ENCODE measurements at places on chromosomes 2 and 18.

GRCh38 chr2:107281637-107282036 is 395.7 kb upstream of the ST6GAL2 start:
- no peak for DNase-seq

GRCh38 chr2:15127301-15127700 is 433.8 kb downstream of the NBAS start:
- DNase-seq: no peak

DNA sequence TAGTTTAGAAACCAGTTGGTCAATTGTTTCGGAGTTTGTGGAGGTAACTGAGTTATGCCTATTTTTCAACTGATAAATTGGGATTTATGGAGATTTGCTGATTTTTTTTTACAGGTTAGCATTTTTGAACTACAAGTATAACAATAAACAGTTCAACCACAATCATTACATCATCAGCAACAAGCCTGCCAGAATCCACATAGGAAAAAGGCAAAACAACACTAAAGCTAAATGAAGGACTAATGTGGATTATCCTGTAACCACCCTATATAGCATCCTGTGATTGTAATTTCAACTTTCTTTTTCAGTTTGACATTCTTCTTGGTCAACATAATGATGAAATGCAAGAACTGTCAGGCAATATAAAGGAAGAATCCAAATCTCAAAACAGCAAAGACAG is 76.5 kb downstream of the CCDC102B start:
- DNase-seq: no peak

GRCh38 chr2:19648583-19648982 is 253.2 kb downstream of the TTC32 start:
- DNase-seq: no peak

GRCh38 chr2:51387235-51387634 is 355.3 kb upstream of the NRXN1 start:
- DNase-seq: no peak

DNA sequence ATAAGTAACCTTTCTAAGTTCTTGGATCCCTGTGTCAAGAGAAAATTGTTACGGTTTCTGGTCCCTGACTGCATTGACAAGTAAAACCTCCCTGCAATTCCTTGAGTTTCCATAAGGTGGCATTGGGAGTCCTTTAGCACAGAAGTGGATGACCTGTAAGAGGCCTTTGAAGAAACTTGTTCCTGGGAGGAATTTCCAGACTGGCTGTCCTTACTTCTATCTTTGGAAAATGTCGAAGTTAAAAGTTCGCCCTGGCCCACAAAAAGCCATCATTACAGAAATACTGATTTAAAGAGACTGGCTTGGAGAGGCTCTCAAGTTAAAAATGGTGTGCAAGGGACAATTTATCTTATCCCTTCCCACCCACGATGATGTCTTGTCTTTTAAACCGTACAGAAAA is 218.4 kb downstream of the CDH20 start:
- no peak for DNase-seq

DNA sequence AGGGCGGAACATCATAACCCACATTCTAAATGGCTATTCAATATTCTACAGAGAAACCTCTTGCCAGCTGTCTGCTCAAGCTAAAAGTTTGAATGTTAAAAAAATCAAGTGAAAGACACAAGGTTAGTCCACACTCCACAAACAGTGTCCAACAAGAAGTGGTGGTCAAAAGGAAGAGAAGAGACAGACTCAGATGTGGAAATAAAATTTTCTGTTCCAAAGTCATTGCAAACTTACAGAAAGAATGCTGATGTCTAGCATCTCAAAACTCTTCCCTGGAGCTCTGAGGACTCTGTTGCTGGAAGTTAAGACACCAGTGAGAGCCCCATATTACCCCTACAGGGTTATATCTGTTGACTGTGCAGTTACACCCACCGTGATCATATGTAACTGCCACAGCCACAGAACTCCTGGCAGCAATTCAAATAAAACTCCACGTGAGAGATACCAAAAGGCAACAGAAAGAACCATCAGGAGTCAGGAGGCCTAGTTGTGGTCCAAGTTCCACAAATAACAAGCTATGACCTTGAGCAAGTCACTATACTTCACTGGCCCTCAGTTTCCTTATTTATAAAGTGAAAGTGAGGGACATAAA is 60.9 kb downstream of the AAK1 start:
- no peak for DNase-seq

GRCh38 chr18:995629-996028 is 91.0 kb downstream of the ADCYAP1 start:
- no peak for DNase-seq

DNA sequence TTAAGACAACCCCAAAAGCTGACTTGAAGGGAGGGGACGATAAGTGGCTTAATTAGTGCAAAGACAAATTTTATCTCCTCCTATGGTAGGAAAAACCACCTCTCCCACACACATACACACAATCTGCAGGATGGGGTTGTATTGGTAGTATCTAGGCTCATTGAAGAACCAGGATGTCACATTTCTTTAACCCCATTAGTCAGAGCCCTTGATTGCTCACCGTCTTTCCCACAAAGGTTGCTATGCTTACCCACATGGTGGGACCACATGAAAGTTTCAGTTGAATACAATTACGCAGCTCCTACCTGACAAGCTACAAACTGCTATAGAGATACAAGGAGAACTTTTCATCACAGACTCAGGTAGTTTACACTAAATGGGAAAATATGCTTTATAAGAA is 765.0 kb upstream of the CELF4 start:
- no peak for DNase-seq

- DNase-seq: no peak
Measured at GRCh38 chr18:44786688-44787087, 106.0 kb downstream of the SETBP1 start.

- no peak for DNase-seq
Measured at GRCh38 chr18:11512096-11513025, 97.0 kb upstream of the SLC35G4 start.

- no peak for DNase-seq
Measured at GRCh38 chr2:18980104-18980785, 378.2 kb downstream of the OSR1 start.

DNA sequence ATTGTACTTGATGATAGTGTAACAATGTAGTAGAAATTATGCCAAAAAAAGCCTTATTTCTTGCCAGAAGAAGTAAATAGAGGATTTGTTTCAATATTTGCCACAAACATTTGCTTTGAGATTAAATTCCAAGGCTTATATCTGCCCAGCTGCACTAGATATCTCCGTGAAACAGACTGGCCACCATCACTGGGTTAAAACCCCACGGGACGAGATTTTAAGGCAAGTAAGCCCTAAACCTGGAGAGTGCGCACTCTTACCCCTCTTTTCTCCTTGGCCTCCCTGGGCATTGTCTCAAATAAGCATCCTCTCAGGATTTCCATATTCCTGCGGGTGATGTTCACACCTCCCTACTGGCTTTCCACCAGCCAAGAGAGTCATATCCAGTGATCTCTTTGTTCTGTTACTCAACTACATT is 334.4 kb downstream of the AGPS start:
- DNase-seq: no peak

DNA sequence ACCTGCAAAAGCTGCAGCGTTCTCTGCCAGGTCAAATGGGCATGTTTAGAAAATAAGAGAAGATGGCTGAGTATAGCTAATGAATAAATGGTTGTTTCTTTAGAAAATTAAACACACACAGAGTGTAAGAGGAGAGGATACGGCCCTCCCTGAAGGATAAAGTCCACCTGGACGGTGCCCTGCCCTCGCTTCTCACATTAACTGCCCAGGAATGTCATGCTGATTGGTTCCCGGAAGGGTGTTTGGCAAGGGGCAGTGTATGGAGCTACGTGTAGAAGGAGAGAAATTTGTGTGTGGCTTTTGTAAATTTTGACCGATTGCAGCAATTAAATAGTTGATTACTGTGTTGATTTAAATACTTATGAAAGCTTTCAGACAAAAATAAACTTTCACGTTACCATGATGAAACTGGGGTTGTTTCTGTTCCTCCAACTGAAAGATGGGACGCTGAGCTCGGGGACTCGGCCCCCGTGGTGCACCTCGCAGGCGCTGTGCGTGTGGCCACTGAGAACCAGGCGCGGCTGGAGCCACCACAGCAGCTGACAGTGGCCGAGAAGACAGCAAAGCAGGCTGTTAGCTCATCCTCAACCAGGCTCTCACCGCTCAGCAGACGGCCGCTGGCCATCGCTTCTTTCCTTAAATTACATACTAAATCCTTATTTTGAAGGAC is 22.7 kb downstream of the MPPE1 start:
- no peak for DNase-seq

- no peak for DNase-seq
Measured at GRCh38 chr2:200862532-200863000, 1.9 kb downstream of the CLK1 start.

DNA sequence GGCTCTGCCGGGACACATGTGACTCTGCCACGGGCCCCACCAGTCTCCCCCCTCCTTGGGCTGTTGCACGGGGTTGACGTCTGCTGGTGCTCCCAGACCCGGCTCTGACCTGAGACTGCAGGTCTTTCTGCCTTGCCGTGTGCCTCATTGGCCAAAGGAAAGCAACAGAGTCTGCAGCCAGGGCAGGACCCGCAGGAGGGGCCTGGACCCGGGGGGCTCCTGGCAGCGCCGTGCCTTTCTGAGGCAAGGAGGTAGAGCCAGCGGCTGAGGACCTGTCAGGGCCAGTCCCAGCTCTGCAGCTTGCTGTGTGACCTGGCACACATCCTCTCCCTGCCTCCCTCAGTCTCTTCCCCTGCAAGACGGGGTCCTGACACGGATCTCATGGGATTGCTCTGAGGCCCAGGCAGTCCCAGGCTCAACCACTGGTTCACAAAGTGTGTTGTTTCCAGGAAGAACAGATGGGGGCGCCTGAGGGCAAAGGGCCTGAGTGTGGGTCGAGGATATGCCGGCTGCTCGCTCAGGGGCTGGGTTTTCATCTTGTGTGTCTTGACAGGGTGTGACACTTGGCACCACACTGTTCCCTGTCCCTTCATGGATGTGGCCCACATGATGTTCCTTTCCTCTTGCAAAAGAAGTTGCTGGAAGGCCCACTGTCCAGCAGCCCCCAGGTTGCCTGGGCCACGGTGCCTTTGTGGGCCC is 9.0 kb downstream of the CAPN10 start:
- no peak for DNase-seq

- DNase-seq: no peak
Measured at GRCh38 chr2:238255636-238256035, 15.8 kb upstream of the HES6 start.

GRCh38 chr18:24536326-24536725 is 75.9 kb downstream of the HRH4 start:
- no peak for DNase-seq

- DNase-seq: no peak
Measured at GRCh38 chr2:28662468-28663181, 89.0 kb upstream of the PPP1CB start.

DNA sequence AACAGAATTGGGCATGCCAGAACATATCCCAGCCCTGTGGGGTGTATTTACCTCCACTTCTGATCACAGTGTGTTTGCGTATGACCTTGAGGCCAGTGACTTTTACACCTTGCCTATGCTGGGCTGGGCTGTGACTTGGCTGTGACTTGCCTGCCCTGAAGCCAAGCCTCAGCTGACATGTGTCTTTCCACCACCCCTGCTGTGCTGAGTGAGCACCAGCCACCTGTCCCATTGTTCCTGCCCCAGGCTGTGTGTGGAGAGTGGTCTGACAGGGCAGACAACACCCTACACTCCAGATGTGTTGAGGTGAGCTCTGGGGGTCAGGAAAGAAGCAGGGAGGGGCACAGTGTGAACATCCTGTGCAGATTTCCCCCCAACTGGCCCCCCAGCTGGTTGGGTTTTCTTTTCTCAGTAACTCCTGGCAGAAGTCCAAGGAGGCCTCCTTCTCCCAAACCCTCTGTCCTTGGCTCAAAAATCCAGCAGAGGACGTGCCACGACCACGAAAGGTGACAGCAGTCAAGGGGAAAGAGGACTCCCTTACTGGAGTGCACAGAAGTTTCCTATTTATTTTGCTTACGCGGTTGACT is 5.1 kb upstream of the STEAP3 start:
- DNase-seq: no peak

GRCh38 chr2:236799391-236800026 is 229.9 kb downstream of the ACKR3 start:
- no peak for DNase-seq

- DNase-seq: no peak
Measured at GRCh38 chr2:167932123-167932693, 315.2 kb downstream of the STK39 start.

- peak; percentile 43 for DNase-seq
Measured at GRCh38 chr18:45722899-45723298, 1.1 kb upstream of the SLC14A1 start.

- no peak for DNase-seq
Measured at GRCh38 chr2:64716569-64716968, 62.9 kb upstream of the SERTAD2 start.

GRCh38 chr2:68487773-68488355 is 20.5 kb downstream of the APLF start:
- no peak for DNase-seq

- DNase-seq: no peak
Measured at GRCh38 chr2:112817082-112817689, 19.4 kb downstream of the IL1B start.

- no peak for DNase-seq
Measured at GRCh38 chr2:229378386-229378785, 107.3 kb upstream of the PID1 start.

- DNase-seq: no peak
Measured at GRCh38 chr2:46333912-46334311, 36.7 kb downstream of the EPAS1 start.

GRCh38 chr18:2050702-2051201 is 520.6 kb downstream of the METTL4 start:
- no peak for DNase-seq

DNA sequence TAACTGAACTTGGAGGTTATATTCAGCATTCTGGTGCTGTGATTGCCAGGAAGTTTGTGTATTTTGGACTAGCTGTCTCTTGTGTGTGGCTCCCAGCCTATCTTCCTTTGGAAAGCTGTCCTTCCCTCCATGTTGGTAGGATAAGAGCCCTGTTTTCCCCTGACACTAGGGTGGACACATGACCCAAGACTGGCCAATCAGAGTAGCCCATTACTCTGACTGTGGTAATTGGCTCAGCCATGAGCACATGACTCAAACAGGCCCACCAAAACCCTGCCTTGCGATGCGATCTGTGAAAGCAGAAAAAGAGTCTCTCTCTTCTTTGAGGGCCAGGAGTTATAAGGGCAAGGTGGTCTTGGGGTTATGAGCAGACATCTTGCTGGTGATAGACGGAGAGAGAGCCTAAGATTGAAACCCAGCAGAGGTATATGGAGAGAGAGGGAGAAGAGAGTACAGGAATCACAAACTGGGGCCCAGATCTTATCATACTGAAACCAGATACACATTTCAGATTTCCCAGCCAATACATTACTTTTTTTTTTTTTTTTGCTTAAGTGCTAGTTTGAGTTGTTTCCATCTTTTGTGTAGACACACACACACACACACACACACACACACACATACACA is 45.3 kb upstream of the SERPINE2 start:
- no peak for DNase-seq
